M059J (cell line): ENCODE measurements at places on chromosomes 6 and 20. TPM values are rescaled to one million over a fixed set of nuclear protein-coding genes. Genes with fewer than 3 reads are reported as not detected.

- DNase-seq = no peak
Measured at GRCh38 chr6:92559611-92560010, 859.7 kb downstream of the EPHA7 start.

GRCh38 chr20:57048027-57048869, 218.2 kb downstream of the BMP7 start:
- peak; percentile 77 for DNase-seq

DNA sequence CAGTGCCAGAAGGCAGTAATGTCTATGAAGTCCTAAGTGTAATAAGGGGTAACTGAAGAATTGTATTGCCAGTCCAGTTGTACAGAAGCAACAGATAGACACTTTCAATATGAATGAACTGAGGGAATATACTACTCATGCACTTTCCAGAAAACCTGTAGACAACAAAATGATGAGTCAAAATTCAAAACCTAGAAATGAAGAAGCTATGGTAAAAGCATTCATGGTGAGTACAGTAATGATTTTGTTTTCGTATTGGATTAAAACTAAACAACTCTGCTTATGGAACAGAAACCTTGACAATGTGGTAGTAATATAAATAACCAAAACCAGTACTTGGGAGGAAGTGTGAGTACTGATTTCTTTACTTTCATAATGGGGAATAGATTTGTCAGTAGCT, 35.0 kb downstream of the ARMC2 start:
- DNase-seq = no peak

DNA sequence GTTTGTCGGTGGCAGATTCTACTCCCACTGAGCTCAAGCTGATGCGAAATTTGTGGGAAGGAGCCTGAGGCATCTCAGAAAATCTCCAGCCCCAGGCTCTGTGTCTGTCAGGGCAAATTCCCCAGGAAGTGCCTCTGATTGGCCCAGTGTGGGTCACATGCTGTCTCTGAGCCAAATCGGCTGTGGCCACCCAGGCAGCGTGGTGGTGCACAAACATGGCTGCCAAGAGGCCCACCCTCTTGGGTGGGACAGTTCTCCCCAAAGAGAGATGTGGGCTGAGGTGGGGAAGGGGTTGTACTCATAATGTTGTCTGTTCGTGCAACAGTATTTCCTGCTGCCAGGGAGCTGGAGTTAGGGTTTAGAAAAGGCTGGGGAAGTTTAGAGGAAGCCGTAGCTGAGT, 130.6 kb downstream of the BMP7 start:
- peak; percentile 30 for DNase-seq

GRCh38 chr6:104566411-104566810, 293.3 kb downstream of the HACE1 start:
- DNase-seq = peak; percentile 81

HMGCLL1 gene
- 0.20 TPM in 1 of 2 replicates, not detected in the other for total RNA-seq

TRAPPC3L gene
- 0.27 TPM in 1 of 2 replicates, not detected in the other for total RNA-seq

DNA sequence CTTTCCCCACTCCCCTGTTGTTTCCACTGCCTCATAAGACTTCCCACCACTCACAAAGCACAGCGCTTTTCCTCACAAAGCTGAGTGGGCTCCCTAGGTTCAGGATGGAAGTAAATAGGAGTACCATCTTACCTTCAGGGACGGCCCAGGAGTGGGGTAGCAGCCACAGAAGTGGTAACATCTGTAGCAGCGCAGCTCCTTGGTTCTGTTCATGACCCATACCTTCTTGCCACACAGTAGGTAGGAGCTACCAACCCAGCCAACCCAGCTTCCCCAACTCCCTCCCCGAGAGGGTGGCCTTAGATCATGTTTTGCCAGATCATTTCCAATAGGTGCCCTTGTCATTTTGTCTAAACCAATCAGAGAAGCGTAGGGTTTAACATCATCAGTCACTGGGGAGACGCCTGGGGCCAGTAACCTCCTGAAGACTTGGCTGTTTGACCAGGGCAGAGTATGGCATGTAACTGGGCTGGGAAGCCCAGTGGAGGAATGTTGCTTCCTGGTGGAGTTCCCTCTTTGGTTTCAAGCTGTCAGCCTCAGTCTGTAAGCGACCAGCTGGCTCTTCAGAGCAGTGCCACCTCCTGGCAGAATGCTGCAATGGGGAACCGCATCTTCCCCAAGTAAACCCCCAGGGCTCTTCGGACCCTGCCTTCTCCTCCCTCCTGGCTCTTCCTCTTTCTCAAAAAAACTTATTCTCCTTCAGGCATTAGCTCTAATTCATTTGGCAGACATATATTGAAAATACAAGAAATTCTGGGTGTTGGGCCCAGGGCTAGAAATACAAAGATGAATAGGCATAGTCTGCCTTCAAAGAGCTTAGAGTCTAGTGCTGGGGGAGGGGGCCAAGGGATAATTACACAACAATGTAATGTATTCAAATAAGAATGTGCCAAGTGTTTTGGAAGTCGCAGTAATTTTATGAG, at the start of gene HLA-DMA:
Gene HLA-DMA (minus strand): TSS at position 281 of the 923 bp plus-strand sequence. CDS start 61 bp downstream, at position 220.
- DNase-seq = peak; percentile 96

- peak; percentile 47 for DNase-seq
Measured at GRCh38 chr6:27617046-27617687, 144.3 kb upstream of the ZNF184 start.

TEAD3 gene
- total RNA-seq = 14.9 and 19.1 TPM in 2 replicates

DNA sequence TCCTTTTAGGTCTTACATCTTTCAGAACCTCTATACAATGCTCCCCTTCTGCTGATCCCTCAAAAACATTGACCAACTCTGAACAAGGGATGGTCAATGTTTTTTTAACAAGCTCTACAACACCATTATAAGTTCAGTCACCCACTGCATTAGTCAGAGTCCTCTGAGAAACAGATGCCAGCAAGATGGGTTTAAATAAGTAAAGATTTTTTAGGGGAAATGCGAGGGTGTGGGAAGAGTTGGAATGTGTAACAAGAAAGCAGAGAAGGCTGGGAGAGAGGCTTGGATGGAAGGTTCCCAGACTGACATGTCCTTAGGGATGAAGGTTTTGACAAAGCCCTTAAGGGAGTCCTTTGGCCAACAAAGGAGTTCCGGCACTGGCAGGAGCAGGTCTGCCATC, 478.3 kb downstream of the FRK start:
- DNase-seq = no peak

DNA sequence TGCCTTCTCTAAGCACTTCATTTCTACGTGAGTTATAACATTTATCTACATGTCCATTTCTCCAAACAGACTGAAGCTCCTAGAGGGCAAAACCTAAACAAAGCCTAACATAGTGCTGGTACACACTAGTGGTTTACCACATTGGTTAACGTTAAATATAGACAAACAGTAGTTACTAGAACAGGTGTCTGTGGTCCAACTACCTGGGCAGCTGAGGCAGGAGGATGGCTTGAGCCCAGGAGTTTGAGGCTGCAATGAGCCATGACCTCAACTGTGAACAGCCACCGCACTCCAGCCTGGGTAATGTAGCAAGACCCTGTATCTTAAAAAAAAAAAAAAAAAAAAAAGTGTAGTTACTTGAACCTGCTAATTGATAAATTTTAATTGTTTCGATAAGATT, 26.5 kb downstream of the PTPRK start:
- DNase-seq = no peak

- DNase-seq = peak; percentile 75
Measured at GRCh38 chr6:112014483-112014882, 39.4 kb upstream of the CCN6 start.

DNA sequence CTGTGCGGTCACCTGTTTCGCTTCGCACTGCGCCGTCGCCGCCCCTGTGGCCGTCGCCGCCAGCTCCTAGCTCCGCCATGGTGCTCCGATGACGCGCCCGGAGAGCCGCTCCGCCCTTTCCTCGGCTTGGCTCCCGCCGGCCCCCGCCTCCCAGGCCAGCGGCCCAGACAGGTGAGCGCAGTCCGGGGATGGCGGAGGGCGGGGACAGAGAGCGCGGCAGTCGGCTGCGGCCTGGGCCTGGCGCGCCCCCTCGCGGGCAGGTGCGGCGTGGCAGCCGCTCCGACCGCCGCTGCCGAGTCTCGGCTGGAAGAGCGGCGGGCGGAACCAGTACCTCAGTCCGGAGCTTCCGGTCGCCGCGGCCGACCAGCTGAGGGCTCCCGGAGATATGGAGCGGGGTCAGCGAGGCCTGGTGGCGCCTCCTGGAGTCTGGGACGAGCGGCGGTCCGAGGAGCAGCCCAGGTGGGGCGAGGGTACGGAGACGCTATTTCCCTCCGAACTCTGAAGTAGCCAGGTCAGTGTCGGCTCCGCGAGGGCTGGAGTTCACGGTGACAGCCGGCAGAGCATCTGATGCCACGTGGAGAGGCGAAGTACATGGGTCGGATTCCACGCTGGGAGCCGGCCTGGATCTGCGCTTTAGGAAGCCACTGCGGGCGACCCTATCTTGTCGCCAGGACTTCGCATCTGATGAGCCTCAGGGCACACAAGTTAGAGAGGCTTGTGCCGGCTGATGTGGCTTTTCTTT, at the start of gene MAP7:
Gene MAP7 (minus strand): TSS at position 93 of the 742 bp plus-strand sequence. CDS start 14 bp downstream, at position 79.
- peak; percentile 44 for DNase-seq

- peak; percentile 45 for DNase-seq
Measured at GRCh38 chr6:170024940-170025339, 265.9 kb downstream of the DLL1 start.

FAM209B gene
- total RNA-seq = not detected in 2 replicates

PPP1R18 gene
- 100 and 139 TPM in 2 replicates for total RNA-seq

SERPINB6 gene
- 177 and 209 TPM in 2 replicates for total RNA-seq

DNA sequence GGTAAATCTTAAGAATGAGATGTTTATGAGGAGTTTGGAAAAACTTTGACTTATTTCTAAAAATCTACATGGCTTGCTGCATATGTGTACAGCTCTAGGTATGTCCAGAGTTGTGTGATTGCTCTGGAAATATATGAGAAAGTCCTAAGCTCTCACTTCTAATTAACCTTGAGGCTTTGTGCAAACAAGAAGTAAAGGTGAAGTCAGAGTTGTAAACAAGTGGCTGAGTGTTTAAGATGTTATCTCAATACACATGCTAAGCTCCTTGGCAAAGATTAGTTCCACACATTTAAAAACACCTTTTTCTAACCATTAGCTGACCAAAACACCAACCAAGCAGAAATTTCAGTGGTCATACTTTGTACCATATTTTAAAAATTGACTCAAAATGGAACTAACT, 684.2 kb downstream of the HTR1B start:
- DNase-seq = no peak

DNA sequence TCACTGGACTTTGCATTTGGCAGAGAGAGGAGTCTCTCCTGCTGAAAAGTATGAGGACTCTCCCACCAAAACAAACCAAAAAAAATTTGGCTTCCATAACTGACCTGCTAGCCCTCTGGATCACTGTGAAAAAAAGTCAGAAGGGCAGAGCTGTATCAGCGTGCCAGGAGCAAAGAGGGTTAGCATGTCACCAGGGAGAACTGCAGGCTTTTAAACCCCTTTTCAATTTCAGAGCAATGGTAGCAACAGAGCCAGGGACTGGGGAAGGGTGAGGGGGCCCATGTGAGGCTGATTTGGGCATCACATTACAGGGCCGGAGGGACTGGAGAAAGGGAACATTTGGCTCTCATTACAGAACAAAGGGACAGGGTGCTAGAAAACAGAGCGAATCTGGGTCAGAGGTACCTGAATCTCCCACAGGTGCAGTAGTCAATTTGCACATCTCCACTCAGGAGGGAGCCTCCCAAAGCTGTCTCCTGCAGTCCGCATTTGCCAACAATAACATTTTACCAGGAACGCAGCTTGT, 185.7 kb upstream of the EYA4 start:
- no peak for DNase-seq

DNA sequence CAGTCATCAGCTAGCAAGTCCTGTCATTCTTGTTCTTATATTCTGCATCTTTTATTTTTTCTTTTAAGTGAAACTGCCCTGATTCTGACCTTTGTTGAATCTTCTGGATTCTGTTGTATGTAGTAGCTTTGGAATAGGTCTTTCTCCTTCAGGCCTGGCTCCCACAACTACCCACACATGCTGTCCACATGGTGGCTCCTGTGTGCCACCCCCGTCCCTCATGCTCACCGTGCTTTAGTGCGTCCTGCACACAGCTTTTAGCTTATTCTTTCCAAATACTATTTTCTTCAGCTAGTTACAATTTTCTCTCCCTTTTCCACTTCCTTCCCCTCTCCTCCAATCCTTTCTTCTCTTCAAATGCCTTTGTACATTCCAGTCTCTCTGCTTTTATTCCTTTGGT, 61.8 kb downstream of the CTNNBL1 start:
- no peak for DNase-seq

- DNase-seq = no peak
Measured at GRCh38 chr6:123764722-123765121, 38.9 kb upstream of the NKAIN2 start.

DNA sequence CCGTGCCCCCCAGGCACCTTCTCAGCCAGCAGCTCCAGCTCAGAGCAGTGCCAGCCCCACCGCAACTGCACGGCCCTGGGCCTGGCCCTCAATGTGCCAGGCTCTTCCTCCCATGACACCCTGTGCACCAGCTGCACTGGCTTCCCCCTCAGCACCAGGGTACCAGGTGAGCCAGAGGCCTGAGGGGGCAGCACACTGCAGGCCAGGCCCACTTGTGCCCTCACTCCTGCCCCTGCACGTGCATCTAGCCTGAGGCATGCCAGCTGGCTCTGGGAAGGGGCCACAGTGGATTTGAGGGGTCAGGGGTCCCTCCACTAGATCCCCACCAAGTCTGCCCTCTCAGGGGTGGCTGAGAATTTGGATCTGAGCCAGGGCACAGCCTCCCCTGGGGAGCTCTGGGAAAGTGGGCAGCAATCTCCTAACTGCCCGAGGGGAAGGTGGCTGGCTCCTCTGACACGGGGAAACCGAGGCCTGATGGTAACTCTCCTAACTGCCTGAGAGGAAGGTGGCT, 960 bp downstream of the TNFRSF6B start:
- DNase-seq = no peak
